CD4-positive, alpha-beta T cell treated with Interleukin-21 for 1 hour (primary cell): ENCODE measurements at places on chromosomes 2 and 18.
A peak's percentile ranks its signal among the peaks of the same experiment; 100 is the strongest.

DNA sequence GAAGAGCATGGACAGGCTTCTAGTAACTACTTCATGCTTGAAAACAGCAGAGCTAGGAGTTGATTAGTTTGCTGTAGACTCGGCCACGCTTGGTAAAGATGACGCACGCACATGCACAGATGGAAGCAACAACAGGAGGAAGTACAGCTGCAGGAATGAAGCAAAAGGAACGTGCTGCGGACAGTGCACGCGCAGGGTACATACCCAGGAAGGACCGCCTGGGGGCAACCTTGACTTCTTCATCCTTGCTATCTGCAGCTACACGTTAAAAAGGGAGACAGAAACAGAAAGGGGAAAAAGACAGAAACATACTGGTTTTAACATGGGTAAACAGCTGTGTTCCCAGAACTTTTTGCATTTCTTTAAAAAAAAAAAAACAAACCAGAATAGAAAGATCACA is 17.7 kb downstream of the SLC66A2 start:
- DNase-seq, result no peak

DNA sequence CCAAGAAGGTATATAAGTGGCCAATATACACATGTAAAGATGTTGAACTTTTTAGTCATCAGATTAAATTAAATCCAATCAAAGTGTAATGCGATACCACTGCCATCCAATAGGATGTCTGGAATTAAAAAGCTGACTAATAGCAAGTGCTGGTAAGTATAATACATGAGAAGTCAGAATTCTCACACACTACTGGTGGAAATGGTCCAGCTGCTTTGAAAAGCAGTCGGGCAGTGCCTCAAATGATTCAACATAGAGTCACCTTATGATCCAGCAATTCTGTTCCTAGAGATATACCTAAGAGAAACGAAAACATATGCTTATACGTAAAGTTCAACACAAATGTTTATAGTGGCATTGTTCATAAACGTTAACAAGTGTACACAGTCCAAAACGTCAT is 124.1 kb upstream of the MYT1L start:
- no peak for DNase-seq

DNA sequence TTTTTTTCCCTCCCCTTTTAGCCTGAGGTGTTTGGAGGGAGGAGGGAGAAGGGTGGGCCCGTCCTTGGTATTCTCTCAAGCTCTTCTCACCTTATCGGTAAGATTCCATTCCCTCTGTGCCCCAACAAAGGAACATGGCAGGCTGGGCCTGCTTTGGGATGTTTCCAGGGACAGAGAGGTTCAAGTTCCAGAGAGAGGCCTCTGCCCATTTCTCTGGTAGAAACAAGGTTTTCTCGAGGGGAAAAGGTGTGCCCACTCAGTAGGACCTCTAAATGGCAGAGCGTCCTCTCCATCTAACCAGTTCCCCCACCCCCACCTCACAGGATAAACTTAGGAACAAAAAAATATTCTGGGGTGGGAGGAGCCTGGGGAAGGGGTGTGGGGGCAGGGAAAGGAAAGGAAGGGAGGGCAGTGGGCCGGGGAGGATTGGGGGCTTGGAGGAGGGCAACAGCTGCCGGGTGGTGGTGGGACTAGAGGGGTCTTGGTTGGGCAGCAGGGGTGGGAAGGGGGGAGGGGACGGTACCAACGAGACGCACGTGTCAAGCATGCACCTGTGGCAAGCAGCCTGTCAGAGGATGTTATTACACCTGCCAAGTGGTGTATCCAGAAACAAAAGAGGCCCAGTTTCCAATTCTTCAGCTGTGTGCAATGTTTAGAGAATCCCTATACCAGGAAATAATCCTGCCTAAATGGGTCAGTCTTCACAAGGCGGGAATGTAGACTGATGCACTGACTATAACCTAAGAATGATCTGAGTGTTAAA is 2.1 kb downstream of the PCBP1 start:
- DNase-seq, result peak; percentile 49

DNA sequence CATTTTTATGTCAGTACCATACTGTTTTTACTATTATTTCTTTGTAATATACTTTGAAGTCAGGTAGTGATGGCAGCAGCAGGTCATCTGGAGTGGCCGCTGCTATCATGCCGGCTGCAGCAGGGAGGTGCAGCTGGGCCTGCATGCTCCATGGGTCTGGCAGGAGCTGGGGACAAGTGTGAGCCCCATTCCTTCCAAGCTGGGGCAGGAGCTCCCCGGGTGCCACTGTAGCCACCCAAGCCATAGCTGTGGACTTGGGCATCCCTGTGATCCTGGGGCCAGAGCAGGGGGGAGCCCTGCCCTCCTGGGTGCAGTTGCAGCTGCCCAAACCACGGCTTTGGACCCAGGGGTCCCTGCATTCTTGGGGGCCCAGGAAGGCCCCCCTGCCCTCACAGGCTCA is 59.2 kb downstream of the CSRNP3 start:
- DNase-seq, result no peak

DNA sequence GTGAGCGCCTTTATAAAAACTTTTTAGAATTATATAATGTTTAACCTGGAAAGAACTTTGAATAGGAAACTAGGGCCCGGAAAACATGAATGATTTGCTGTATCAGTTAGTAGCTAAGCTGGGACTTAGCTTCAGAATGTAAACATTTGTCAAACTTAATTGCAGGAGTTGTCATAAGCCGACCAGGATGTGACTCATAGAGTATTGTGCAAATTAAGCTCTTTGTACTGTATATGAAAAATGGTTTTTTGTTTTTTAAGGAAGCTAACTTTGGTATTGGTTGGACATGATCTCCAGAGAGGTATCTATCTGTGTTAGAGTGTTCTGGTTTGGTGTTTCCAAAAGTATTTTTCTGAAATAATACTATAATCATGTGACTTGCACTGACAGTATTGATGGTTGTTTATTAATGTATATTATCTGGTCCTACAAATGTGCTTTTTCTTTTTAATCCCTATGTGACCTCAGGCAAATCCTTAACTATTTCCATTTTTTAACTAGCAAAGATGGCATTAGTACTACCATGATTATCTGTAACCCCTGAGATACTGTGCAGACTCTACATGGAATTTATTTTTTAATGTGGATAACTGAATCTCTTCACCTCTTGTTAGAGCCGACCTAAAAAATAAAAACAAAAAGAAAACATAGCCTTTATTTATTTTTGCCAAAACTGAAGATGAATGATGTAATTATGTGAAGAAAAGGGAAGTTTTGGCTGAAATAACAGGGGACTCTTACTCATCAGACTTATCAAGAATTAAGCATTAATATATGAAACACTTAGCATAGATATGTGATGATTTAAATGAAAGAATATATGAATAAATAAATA is 11.7 kb downstream of the YIPF4 start:
- no peak for DNase-seq

- no peak for DNase-seq
Measured at GRCh38 chr2:237422309-237422708, 8.3 kb upstream of the COL6A3 start.

DNA sequence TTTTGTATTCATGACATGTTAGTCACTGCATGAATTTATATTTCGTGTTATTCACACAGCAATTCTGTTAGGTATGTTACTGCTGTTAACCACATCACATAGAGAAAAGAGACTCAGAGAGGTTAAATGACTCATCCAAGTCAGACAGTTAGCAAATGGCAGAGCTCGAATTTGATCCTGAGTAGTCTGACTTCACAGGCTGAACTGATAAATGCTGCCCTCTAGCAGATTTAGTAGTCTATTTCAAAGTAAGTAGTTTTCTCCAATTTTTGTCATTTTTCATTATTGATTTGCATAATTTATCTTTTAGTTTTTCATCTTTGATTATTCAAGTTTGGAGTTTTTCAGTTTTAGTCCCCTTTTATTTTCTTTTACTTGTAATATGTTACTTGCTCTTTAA is 58.3 kb downstream of the WDR7 start:
- peak; percentile 66 for DNase-seq

GRCh38 chr2:24926602-24927252 is 6.7 kb upstream of the ADCY3 start:
- peak; percentile 32 for DNase-seq

- no peak for DNase-seq
Measured at GRCh38 chr2:121185571-121186074, 99.4 kb downstream of the TFCP2L1 start.

GRCh38 chr2:67879586-67880290 is 183.1 kb downstream of the C1D start:
- no peak for DNase-seq

- no peak for DNase-seq
Measured at GRCh38 chr2:127448526-127448925, 30.3 kb downstream of the PROC start.

- DNase-seq, result no peak
Measured at GRCh38 chr2:226760412-226761194, 39.0 kb downstream of the IRS1 start.

- DNase-seq, result no peak
Measured at GRCh38 chr2:121976926-121977325, 221.5 kb downstream of the TSN start.

DNA sequence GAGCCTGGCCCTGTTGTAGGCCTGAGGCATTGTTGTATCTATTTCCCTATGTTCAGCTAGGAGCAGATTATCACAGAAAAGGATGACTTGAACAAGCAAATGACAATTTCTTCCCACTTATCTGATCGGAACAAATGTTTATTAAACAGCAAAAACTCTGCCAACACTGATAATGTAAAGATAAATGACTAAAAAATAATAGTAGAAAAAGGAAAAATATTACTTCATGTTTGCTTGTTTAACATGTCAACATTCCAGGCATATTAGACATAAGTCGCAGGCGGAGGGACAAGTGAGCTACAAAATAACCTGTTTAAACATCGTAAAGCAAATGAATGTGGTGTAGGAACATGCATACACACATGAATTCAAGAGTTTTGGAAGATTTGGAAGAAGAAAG is 257.9 kb downstream of the TMX3 start:
- DNase-seq, result no peak

GRCh38 chr18:50312296-50313030 is 25.0 kb upstream of the CXXC1 start:
- no peak for DNase-seq
